ENCODE measurements at places on chromosomes 12 and 14.

DNA sequence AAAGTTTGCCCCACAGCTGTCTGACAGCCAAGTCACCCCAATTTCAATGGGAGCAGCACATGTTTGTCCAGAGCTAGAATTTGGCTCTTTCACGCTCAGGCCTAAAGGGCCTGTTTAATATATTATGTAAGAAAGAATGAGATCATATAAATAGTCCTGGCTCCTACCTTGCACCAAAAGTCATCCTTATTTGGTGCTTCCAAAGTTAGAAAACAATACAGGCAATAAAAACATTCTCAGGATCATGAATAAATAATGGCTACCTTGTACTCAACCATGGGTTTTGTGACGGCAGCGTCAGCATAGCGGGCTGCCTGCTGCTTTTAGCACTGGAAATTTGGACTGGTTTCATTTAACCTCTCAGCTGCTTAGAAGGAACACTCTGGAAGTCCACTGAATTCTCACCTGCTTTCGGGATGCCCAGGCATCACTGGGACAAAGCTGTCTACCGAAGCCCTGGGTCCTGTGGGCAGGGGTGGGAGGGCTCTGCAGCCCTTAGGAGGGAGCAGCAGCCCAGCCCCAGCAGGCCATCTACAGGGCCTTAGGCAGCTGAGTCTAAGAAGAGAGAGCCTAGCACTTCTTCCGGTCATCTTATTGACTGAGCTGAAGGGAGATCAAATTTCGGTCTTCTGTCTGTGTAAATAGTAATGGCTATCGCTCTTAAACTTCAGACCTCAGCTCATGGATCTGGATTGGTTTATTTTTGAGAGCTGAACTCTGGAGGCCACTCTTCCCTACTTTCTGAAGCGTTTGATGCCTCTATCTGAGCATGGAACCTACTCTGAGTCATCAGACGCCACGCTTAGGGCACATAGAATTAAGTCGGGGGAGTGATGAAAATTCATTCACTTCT is 106.5 kb downstream of the SAMD4A start:
- no peak for DNase-seq

GRCh38 chr12:39032034-39032433 is 126.6 kb upstream of the CPNE8 start:
- DNase-seq: no peak

DNA sequence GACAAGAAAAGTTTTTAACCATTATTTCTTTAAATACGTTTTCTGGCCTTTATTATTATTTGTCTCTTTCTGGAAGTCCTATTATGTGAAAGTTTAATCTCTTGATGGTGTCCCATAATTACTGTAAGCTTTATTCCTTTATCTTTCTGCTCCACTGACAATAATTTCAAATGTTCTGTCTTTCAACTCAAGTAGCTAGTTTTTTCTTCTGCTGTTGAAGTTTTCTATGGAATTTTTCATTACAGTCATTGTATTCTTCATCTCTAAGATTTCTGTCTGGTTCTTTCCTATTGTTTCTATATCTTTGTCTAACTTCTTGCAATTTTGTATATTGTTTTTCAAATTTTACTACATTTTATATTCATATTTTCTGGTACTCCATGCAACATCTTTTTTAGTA is 173.6 kb upstream of the MGAT4C start:
- DNase-seq: no peak

DNA sequence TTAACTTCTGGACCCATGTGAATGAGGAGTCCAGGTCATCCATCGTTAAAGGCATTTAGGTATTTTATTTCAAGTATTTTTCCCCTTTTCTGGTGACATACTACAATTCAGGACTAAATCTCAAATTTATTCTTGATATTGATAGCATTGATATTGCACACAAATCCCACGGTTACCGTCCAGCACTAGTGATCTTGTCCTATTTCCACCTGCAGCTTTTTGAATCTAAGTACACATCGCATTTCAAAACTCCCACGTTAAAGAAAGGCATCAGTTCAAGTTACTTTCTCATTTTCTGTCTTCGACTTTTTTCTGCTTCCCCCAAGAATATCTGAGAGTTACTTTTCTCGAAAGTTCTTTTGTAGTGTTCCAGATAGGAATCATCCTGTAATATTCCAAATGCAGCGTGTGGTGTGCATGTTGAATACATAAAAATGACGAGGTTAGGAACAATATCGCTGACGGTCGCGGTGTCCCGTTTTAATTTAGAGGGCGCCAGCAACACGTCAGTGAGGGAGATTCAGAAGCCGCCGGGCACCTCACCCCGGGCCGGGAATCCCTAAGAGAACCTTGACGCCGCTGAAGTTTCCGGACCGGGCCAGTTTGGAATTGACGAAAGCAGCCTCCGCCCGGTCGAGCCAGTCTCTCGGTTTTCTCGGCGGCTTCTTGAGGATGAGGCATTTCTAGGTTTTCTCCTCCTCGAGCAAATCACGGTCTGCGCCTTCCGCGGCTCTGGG is 569 bp upstream of the RGS6 start:
- DNase-seq: no peak

GRCh38 chr12:110501399-110501751 is 536 bp downstream of the VPS29 start:
- peak; percentile 17 for DNase-seq

- no peak for DNase-seq
Observed at GRCh38 chr14:96799489-96800054, 2.4 kb downstream of the VRK1 start.

GRCh38 chr12:31331242-31331641 is 5.3 kb upstream of the SINHCAF start:
- no peak for DNase-seq

DNA sequence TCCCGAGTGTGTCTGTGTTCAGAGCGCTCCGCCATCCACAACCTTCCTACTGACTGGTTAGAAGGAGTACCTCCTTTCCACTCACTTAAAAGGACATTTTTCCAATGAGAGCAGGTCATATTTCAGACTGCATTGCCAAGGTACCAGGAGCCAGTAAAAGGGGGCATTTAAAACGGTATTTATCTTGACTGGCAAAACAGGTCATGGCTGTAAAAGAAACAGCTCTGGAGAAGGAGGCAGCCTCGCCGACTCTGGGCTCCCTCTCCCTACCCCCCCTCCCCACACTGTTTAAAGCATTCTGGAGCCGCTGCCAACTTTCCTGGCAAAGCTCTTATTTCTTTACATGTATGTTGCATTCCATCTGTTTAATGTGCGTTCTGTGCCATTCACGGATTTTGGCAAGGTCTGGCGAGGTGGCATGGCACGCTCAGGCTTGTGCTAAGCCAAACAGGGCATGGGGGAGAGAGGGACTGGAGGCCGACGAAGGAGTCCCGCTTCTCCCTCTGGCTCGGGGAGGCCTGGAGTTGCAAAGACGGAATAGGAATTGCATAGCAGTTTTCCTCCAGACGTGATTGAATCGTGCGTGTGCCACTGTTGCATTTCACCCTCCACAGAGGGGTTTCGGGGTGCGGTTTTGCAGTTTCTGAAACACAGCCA is 41.2 kb upstream of the MED13L start:
- DNase-seq: no peak

- no peak for DNase-seq
Observed at GRCh38 chr14:64147126-64147790, 146.9 kb downstream of the ESR2 start.

GRCh38 chr12:3158851-3159465 is 81.8 kb downstream of the TSPAN9 start:
- DNase-seq: no peak

All from T follicular helper cell (primary cell).